ENCODE measurements at places on chromosomes 5 and 9. TPM values are rescaled to one million over a fixed set of nuclear protein-coding genes. Genes with fewer than 3 reads are reported as not detected.

ZNF883 gene
- total RNA-seq, result 1.1 TPM

- DNase-seq, result no peak
- no peak overlapping the region for H3K27ac ChIP-seq
These were observed 144.8 kb downstream of the CYLC2 start for GRCh38 chr9:103139891-103140290.

GRCh38 chr9:22278426-22278825 lies 168.2 kb upstream of the DMRTA1 start:
- no peak for DNase-seq
- no peaks in the 10 kb centered on the region for H3K27me3 ChIP-seq
- H3K36me3 ChIP-seq, result no peaks in the 10 kb centered on the region
- no peak overlapping the region for H3K4me3 ChIP-seq

GRCh38 chr9:121771418-121771817 lies 120.0 kb downstream of the DAB2IP start:
- DNase-seq, result no peak
- no peak overlapping the region for H3K4me3 ChIP-seq
- no peaks in the 10 kb centered on the region for H3K36me3 ChIP-seq
- no peaks in the 10 kb centered on the region for H3K4me1 ChIP-seq

DNA sequence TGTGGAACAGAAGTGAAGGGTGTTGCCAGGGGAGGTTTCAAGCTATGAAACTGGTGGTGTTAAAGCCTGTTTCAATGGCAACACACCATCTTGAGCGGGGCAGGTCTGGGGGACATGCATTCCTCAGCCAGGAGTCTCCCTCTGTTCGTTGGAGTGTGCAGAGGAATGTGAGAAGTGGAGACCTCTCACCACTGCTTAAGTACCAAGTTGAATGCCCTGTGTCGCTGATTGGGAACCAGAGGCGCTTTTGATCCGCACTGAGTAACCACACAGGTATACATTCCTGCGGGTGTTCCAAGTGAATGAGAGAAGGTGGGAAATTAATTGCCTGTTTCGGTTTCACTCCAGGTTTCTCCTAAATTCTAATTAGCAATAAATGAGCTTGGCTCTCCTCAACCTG lies 99.4 kb downstream of the LIX1 start:
- no peaks in the 10 kb centered on the region for H3K36me3 ChIP-seq
- H3K4me1 ChIP-seq, result peaks cover 2% of the 10 kb centered on the region
- no peak overlapping the region for H3K27ac ChIP-seq
- no peak overlapping the region for H3K4me3 ChIP-seq
- DNase-seq, result no peak
- H3K27me3 ChIP-seq, result no peaks in the 10 kb centered on the region

DNA sequence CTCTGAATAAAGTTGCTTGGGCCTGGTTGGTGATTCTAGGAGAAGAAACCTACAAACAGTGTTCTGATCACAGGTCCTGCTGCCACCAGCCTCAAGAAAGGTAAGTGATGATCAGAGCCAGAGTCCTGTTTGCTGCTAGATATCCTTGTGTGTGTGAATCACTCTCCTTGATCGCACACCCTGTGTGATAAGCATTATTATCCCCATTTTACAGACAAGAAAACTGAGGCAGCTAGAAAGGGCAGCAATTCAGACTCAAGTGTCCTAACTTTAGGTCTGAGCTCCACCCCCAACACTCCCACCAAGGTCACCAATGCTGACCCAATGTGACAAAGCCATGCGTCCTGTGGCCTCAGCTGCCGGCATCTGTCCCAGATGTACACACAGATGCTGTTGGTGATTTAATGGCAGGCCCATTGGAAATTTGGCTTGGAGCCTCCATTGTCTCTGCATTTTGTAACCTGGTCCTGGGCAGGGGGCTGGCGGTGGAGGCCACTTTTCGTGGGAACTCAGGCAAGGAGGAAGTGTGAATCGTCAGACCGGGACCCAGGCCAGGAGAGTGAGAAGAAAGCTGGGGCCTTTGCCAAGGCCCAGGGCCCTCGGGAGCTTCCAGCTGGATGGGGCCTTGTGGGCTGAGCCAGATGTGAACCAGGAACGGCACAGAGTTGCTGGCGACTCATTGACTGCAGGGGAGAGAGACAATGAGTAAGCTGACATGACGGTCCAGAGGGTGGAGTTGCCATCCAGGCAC lies 29.8 kb upstream of the GGTA1 start:
- H3K27me3 ChIP-seq, result peaks cover 4% of the 10 kb centered on the region
- H3K4me3 ChIP-seq, result no peak overlapping the region
- no peak overlapping the region for H3K27ac ChIP-seq

GRCh38 chr5:154520861-154521453 lies 42.9 kb upstream of the HAND1 start:
- H3K27me3 ChIP-seq, result peaks cover 39% of the 10 kb centered on the region
- no peaks in the 10 kb centered on the region for H3K36me3 ChIP-seq
- no peak overlapping the region for H3K4me3 ChIP-seq
- no peak overlapping the region for H3K27ac ChIP-seq

DNA sequence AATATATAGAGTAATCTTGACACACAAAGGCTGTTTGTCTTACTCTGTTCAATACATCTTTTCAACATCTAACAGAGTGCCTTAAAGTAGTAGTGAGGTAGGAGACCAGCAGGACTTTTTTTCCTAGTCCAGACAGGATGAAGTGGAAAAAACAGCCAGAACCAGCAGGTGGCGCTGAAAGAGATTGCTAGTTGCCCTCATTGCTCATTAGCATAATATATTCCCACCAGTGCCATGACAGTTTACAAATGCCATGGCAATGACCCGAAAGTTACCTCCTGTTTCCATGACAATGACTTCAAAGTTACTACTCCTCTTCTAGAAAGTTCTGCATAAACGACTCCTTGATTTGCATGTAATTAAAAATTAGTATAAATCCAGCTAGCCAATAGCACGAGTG lies 387.4 kb downstream of the ACTL7B start:
- H3K4me3 ChIP-seq, result no peak overlapping the region
- no peaks in the 10 kb centered on the region for H3K27me3 ChIP-seq
- H3K4me1 ChIP-seq, result no peaks in the 10 kb centered on the region
- peak; percentile 64 for DNase-seq
